Stimulated activated CD4-positive, alpha-beta T cell treated with anti-CD3 and anti-CD28 coated beads, TNF-alpha, amount 100 ng/mL, for 4 hours (primary cell): ENCODE measurements at places on chromosomes 11 and 22.

DNA sequence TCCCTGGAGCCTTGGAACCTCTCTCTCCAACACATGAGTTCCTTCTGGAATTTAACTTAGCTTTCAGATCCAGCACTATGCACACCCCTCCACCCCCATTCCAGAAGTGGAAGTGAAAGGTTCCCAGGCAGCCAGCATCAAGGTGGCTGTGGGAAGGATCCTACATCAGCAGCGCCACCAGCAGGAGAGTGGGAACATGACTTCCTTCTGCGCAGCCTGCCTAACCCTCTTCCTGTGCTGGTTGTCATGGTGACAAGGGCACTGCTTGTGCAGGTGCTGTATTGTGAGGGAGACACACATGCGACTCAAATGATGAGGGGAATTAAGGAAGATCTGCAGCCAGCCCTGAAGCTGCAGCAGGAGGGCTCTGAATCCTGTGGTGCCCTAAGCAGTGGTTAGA lies 904.5 kb upstream of the API5 start:
- no peak for DNase-seq

DNA sequence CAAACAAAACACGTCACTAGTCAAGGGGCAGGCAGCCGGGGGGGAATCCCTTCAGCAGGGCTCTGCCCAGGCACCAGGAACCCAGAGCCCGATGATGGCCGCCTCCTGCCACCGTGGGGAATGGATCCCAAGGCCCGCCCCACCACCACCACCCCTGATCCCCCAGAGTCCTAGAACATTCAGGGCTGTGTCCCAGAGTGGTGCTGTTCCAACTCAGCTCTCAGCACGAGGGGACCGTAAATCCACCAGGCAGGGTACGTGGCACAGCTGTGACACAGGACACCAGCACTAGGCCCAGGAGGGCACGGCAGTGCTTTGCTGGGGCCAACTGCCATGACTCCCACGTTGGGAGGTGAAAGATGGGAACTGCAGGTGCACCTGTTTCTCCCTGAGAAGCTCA lies 29.6 kb downstream of the ANO1 start:
- DNase-seq = no peak

DNA sequence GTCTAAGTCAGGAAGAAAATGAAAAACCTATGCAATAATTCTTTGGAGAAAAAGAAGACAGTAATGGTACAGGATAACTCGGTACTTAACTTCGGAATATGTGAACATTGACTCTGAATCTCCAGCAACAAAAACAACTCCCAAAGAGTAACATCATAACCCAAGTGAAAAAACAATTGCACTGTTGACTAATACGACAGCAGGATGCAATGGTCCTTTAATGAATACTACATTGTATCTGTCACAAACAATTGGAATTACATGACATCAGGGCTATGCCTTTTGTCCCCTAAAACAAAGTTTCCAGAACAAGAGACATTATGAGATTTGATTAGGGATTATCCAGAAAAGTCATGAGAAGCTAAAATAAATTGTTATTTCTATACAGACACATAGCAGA lies 1065.9 kb downstream of the LRRC4C start:
- DNase-seq = no peak

DNA sequence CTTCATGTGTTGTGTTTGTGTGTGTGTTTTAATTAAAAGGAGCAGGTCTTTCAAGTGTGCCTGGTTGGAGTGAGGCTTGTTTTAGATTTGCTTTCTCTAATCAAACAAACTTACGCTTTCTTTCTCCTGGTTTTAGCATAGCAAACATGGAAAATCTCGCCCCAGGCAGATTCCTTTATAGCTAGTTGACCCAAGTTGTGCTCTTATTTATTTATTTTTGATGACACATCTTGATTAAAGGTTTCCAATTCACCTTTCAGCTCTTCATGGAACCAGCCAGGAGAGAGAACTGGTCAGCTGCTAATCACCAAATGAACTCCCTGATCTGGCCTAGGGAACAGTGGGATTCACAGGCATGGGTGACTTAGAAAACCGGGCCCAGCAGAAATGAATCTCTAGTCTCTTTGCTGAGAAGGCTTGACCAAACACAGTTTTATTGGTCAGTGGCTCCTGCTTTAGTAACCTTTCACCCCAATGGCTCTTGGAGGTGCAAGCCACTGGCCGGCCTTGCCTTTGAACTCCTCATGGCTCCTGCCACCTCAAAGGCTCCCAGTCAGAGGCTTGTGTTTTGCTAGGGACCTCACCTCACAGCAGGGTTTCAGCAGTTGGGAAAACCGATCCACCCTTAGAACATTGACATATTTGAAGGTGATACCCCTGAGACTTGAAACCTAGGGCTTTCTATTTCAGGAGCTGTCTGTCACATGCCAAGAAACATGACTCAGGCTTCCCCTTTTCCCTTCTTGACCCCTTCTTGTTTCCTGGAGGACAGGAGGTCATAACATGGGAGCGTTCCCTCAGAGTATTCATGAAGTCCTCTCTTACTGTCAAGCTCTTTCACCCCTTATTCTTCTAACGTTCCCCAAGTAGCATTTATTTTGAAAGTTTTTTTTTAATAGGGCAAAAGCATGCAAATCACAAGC lies 48.8 kb downstream of the EXT2 start:
- no peak for DNase-seq

- no peak for DNase-seq
Measured at GRCh38 chr22:37675930-37676735, 697 bp downstream of the LGALS1 start.
